IPS-NIHi11 (cell line): ENCODE measurements at places on chromosomes 13 and 19.
A peak's percentile ranks its signal among the peaks of the same experiment; 100 is the strongest.

DNA sequence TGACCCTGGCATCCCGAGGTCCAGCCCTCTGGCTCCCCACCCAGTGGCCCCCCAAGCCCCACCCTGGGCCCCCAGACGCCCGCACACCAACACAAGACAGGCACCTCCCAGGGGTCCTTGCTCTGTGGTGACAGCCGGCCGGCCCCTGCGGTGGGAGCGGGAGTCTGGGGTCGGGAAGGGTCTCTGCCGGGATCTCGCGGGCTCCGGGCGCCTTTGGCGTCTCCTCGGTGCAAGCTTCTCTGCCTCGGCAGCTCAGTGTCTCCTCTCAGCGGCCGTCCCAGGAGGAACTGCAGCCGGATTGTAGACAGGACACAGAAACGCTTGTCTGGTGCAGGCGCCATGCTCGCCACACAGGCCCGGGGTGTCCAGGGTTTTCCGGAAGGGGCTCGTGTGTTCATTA is 43.7 kb downstream of the TMEM255B start:
- DNase-seq: no peak

DNA sequence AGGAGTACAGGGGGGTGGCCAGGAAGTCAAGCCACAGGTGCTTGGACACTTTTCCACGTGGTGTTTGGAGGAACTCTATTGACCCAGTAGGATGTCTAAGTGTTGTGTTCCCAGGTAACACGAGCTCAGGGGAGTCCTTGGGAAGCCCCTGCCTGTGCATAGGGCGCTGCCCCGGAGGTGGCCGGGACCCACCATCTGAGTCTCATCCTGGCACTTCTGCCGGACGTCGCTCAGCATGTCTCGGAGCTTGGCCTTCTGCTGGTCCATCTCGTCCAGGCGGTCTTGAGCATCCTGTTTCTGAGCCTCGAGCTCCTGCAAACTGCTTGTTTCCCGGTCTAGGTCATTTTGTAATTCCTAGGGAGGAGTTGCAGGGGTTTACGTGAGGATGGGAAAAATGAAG is 67.4 kb downstream of the EPS15L1 start:
- DNase-seq: no peak

GRCh38 chr13:36774931-36775330 is 44.1 kb upstream of the RFXAP start:
- DNase-seq: no peak

DNA sequence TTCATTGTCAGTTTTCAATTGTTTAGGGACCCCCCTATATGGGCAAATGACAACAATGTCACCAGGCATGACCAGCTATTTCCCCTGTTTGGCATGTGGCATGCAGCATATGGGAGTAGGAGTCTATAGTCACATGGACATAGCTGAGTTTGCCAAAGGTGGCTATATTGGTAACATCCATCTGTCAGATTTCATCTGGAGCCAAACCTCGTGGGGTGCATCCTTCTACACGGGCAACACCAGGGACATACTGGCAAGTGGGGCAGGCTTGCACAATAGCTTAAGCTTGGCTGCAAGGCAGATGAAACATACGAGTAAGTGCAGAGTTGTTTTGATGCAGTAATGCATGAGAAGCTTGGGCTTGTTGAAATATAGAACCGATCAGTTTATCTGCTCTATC is 24.5 kb upstream of the ZNF816 start:
- DNase-seq: no peak

- DNase-seq: no peak
Measured at GRCh38 chr19:14516746-14517438, 1.3 kb downstream of the DNAJB1 start.

DNA sequence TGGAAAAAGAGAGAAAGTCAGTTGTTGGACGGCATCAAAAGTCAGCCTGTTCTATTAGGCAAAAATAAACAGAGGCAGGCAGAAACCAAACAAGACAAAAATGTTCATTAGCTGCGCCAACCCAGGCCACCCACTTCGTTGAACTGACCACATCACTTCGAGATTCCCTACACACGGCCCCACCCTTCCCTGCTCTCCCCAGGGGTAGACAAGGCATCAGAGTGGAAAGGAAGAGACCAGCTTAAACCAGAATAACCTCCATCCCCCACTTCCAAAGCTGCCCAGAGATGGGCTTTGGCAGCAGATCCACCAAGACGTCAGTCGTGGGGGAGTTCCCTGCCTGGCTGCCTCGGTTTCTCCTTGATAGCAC is 204.6 kb upstream of the TSHZ3 start:
- DNase-seq: no peak

GRCh38 chr19:58396691-58397532 is 1.5 kb downstream of the RNF225 start:
- peak; percentile 26 for DNase-seq

- no peak for DNase-seq
Measured at GRCh38 chr13:112825071-112825470, 135.2 kb downstream of the ATP11A start.

- DNase-seq: no peak
Measured at GRCh38 chr19:5707576-5708575, 12.1 kb downstream of the LONP1 start.

GRCh38 chr19:45471931-45472562 is 4.3 kb downstream of the FOSB start:
- no peak for DNase-seq

GRCh38 chr19:6720369-6721137 is at the start of gene C3:
Gene C3, minus strand, starts transcription at chr19:6720650. Its CDS starts 61 bp downstream, at chr19:6720589.
- DNase-seq: no peak

GRCh38 chr13:114079601-114080536 is 52.6 kb downstream of the RASA3 start:
- no peak for DNase-seq

DNA sequence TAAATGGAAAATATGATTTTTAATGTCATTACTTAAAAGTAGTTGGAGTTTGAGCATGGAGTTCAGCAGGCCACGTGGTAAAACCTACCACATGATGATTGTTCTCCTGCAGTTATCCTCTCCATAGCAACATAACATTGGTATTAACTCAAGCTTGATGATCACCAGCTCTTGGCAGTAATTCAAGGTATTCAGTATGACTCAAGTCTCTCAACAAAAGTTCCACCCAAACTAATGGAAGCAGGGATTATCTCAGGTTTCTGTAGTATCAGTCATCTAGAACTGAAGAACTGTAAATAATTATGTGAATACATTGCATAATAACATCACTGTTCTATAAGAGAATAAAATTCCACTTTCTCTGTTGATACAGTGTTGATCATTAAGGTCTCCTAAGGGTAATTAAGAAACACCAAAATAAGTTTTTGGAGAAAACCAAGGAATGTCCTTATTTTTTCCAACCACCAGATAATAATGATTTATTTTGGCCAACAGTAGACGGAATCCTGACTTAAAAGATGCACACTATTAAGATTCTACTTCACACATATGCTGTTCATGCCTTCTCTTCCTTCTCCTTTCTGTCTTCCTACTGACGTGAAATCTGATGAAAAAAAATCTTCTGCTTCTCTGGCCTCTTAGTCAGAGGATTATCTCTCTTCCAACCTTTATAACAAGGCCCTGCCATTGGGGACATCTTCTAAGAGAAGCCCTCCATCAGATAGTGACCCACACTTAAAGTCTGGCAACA is 1092.3 kb downstream of the EFNB2 start:
- peak; percentile 21 for DNase-seq

- no peak for DNase-seq
Measured at GRCh38 chr19:33202546-33203507, 8.7 kb downstream of the LRP3 start.

DNA sequence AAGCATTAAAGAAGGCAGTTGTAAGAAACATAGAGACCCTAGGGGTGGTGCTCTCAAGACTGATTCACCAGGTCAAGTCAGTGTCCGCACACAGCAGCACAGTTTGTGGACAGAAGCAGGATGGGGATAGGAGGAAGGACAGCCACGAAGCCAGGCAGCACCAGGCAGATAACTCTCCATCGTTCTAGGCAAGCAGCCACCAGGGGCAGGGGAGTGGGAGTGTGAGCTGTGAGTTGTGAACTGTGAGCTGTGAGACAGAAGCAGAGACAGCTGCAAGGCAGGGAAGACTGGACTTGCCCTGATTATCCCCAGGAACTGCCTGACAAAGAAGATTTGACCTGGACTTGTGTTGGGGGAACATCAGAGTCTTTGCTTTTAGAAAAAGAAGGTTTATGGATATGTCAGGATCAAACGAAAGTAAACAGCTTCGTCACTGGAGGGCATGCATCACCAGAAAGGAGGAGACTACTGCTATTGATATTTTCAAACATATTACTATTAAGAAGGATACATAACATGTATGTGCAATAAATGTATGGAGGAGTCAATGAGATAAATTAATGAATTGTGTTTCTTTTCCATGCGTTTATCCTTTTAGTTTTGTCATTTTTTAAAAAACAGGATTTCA is 286.1 kb downstream of the IRS2 start:
- peak; percentile 39 for DNase-seq

DNA sequence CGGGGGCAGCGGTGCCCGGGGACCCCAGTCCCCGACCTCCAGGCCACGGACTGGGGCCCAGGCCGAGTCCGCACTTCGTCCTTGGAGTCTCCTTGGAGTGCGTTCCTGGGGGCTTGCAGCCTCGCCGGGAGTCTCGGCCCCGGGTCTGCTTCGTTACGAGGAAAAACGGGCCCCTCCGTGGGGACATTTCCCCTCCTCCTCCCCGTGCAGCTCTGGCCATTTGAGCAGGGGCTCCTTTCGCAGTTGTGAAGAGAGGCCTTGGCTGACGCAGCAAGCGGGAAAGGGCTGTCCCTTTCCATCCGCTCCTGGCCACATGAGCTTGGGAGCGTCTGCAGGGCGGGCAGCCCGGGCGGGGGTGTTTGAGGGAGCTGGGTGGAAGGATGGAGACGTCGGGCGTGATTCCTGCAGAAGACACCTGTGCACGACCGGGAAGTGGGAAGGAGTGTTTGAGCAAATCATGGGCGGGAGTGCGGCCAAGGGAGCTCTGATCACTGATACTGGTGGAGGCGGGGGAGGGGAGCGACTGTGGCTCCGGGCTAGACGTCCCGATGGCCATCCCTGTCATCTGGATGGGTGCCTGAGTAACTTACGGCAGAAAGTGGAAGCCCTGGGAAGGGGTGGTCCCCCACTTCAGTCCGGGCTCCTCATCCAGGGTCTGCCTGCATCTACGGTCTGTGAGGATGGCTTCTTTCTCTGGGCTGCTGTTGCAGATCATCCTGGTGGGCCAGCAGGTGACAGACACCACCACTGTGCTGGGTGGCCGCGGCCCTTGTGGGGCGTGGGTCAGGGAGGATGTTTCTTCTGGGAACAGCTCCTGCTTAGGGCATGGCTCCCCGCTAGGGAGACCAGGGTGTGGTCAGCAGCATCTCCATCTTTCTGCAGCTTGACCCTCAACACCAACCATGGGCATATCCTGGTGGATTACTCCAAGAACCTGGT is 736 bp downstream of the GPI start:
- DNase-seq: peak; percentile 41

DNA sequence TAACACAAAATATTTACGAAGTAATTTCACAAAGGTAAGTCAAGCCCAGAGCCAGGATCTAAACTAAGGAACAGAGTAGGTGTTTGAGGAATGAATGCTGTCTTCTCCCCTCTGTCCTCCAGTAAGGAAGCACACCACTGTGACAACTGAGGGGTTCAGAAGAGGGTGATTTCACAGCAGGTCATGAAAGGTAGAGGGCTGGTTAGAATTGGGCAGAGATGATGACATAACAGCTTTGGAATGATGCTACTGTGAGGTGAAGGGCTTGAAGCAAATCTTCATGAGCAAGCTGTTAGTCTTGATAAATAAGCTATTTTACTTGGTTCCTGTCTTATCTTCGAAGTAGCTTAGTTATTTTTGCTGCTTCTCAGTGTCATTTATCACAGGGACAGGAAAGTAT is 498.6 kb downstream of the FGF9 start:
- no peak for DNase-seq
